Choroid plexus epithelial cell (primary cell): ENCODE measurements at places on chromosomes 7 and 10.

- DNase-seq = no peak
These were observed 654.2 kb upstream of the STEAP1 start for GRCh38 chr7:89500084-89500483.

- peak; percentile 65 for DNase-seq
These were observed 135.5 kb downstream of the IQUB start for GRCh38 chr7:123398921-123399320.

- no peak for DNase-seq
These were observed 44.9 kb upstream of the UCN3 start for GRCh38 chr10:5319863-5320262.

GRCh38 chr10:7606951-7607404 lies 59.8 kb downstream of the ITIH5 start:
- DNase-seq = no peak

DNA sequence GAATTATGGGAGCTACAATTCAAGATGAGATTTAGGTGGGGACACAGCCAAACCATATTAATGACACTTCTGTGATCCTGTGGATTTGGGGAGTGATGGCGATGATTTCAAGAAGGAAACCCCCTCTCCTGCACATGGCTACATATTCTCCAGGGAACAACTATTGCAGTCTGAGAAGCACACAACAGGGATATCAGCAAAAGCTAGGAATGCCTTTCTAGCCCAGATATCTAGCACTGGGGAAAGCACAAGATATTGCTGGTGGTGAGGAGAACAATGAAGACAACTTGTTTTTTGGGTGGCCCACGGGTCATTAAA lies 24.3 kb downstream of the EPDR1 start:
- no peak for DNase-seq

DNA sequence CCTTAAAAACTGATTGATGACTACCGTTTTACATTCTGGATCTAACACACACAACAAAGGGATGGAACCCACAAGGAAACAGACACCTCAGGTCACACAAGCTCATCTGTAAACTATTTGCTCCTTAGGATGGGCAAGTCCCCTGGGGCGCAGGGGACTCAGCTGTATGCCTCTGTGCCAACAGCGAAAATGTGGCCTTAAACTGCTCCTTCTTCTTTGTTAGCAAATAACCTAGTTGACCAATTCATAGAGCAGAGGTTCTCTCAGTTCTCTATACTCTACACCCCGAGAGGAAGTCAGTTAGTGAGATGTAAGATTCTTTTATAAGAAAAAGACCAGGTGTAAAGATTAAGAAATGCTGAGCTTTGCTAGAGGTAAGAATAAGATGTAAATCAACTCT lies 181.9 kb upstream of the PRSS58 start:
- no peak for DNase-seq

- no peak for DNase-seq
These were observed 2.4 kb downstream of the RASGEF1A start for GRCh38 chr10:43264344-43264964.

DNA sequence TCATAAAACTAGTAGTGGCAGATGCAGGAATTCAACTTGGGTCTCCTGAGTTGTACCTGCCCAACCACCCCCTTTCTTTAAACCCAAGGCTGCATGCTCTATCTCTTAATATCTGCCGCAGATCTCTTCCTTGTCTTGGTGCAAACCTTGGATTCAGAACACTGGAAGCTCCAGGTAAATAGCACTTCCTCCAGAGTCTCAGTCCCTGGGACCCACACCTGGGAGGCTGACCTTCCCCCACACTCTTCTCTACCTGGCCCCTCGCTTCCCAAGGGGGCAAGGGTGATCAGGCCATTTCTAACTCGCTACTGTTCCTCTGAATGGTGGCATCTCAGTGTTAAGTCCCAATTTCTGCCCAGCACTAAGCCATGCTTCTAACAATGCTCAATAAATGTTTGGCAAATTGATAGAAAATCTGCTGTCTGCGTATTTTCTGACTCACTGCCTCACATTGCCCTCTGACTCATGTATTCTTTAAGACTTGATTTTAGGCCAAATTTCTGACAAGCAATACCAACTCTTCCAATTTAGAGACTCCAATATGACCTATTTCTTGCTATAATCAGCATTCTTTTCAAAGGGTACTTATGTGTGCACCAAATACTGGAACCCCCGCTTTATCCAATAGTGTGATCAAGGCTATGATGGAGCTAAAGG lies 68.0 kb upstream of the PPP1R3C start:
- DNase-seq = peak; percentile 75

- DNase-seq = no peak
These were observed 504.4 kb downstream of the LRMDA start for GRCh38 chr10:75935650-75936400.

GRCh38 chr7:128189231-128189930 lies 51.7 kb upstream of the LEP start:
- no peak for DNase-seq

- no peak for DNase-seq
These were observed 86.7 kb upstream of the PRKAR2B start for GRCh38 chr7:106957766-106958165.

DNA sequence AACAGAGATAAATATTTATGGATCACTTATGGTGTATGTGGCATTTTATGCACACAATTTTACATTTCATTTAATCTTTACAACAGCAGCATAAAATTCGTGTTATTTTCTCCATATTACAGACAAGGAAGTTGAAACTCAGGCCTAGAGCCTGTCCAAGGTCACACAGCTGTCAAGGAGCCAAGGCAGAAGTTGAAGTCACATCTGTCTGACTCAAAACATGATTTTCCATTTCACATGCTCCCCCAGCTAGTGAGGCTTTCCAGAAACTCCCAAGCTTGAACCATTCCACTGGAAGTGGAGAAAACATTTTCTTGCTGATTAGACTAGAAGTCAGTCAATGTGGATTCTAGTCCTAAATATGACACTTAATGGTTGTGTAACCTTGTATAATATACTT lies 110.5 kb downstream of the HECTD2 start:
- no peak for DNase-seq

GRCh38 chr7:157719008-157719682 lies 382.3 kb downstream of the DNAJB6 start:
- DNase-seq = no peak

DNA sequence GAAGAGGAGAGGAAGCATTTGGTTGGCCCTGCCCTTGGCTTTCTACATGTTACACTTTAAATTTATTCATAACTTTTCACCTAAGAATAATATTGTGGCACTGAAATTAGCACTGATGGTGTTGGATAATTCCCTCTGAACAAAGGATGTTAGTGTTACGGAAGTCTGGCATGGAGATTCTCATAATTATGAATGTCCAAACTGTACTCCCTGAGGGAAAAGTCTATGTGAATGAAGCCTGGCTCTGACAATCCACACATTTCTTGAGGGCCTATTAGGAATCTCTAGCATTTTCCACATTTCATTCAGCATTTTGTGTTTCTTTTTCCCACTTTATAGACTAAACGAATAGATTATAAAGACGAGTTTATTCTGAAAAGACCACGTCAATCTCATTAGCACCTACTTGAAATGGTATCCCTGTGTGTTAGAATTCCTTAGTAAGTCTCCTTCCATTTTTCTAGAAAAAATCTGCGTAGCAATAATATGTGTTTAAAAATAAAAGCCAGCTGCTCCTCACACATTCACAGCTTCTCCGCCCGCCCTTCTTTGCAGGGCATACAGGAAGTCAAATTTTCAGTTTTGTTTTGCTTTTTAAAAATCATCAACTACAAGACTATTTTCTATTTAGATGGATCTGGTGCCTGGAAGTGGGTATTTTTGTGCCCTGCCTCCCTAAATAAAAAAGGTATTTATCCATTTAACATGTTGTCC lies 131.8 kb upstream of the PALS2 start:
- no peak for DNase-seq

GRCh38 chr7:13898957-13899670 lies 90.4 kb downstream of the ETV1 start:
- DNase-seq = no peak

- peak; percentile 95 for DNase-seq
These were observed 101.2 kb upstream of the PARD3 start for GRCh38 chr10:34916314-34916713.

GRCh38 chr7:116403265-116403664 lies 96.3 kb upstream of the CAV2 start:
- DNase-seq = peak; percentile 38

- peak; percentile 89 for DNase-seq
These were observed 177.7 kb upstream of the COL1A2 start for GRCh38 chr7:94216944-94217461.

DNA sequence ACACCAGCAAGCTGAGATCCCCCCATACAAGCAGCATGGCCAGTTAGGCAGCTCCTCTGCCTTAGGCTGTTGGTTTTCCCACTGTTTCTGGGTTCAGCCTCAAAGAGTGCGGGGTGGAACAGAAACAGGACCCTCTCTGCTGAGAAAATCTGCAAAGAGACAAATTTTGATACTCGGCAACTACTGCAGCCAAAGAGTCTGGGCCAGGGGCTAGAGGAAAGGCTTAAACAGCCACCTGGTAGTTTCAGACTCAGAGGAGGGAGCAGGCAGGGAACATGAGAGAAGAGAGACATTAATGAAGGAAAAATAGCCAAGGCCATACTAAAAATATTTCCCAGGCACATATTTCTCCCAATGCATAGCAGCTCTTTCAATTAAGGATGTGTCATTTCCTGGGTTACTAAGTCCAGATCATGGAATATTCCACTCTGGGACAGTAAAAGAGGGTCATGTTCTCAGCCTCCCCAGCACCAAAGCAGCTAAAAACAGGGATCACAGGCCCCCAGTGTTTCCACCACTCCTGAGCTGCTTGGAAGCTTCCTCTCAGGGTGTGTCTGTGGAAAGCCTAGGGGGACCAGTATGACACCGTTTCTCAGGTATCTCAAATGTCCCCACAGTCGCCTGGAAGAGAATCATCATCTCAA lies 29.8 kb downstream of the PDLIM1 start:
- peak; percentile 51 for DNase-seq

GRCh38 chr7:125847692-125848091 lies 918.1 kb upstream of the POT1 start:
- no peak for DNase-seq

DNA sequence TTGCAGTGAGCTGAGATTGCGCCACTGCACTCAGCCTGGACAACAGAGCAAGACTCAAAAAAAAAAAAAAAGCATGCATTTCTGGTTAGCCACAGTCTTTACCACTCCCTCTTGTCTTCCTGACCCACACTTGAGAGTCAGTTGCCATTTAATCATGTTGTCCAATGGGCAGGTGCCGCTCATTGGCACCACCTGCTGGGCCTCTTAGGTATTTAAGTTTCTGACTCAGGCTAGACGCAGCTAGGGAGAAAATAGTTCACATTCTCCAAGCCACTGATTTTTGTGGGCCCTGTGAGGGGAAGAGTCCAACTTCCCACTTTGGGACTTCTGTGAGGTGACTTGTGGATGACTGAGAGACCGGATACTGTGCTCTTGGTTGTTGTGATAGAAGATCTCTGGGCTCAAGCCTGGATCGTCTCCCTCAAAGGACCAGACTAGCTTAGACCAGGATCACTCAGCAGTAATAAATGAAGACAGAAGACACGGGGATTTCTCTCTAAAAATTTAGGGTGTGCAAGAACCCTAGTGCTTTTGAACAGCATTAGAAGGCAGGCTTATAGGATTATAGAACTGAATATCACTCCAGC lies 26.8 kb upstream of the SORCS3 start:
- DNase-seq = peak; percentile 36
